ENCODE measurements at places on chromosomes 6 and 20.

DNA sequence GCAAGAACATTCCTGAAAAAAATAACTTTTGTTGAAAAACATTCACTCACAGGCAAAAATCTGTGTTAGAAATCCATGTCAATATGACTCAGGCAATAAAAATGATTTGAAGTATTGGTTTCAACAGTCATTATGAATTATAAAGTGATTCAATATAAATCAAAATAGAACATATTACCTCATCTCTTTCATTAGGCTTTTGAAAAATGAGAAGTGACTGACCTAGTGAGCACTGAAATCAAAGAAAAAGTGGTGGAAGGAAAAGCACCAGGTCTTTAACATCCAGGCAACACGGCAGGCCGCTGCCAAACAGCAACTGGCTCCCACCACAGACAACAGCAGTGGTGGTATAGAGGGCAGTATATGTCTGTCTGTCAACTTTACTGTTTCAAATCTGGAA is 68.9 kb downstream of the MAN1A1 start:
- no peak for DNase-seq

DNA sequence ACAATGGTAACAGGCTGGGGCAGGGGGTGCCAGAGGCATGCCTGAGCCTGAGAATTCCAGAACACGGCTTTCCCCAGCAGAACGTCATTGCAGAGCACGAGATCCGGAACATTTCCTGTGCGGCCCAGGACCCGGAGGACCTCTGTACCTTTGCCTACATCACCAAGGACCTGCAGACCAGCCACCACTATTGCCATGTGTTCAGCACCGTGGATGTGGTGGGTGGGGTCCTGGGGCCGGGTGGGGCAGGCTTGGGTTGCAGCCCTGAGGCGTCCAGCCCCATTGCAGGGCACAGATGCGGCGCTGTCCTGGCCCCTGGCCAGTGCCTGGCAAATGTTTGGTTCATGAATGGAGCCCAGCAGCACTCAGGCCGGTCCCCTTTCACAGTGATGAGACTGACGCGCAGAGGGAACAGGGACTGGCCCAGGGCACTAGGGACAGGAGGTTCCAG is 57.1 kb downstream of the TCP11 start:
- no peak for DNase-seq

GRCh38 chr6:125987026-125987617 is 782 bp downstream of the TRMT11 start:
- DNase-seq = no peak

DNA sequence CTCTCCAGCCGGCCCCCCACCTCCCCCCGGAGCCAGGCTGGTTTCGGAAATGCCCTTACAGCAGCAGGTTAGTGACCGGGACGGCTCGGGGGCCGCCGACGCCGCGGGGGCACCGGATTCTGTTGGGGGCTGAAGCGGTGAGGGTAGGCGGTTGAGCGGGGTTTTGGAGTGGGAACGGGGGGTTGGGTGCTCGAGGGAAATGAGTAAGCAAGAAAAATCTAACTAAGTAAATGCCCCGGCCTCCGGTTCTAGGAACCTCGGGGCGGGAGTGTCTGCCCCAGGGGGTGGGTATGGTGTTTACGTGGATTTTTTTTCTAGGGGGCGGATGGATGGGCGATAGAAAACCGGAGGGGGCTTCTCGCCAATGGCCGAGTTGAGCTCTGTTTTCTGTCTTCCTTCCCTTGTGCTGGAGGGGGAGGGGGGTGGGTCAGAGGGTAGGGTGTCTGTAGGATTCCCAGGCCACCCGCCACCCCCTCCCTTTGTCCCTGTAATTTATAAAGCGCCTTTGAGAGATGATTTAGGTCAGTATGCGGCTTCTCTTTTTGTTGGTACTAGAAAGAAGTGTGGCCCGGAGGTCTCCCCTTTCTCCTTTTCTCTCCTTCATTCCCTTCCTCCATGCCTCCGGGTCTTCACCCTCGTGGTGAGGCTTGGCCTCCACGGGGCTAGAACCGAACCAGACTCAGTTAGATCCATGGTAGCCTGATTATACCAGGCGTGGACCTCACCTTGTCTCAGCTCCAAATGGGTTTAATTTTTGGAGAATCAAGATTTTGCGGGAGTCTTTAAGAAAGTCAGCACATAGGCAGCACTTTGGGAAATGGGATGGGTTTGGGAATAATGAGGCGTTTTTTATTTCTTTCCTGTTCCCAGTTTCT is 2.3 kb downstream of the E2F3 start:
- DNase-seq = peak; percentile 42

DNA sequence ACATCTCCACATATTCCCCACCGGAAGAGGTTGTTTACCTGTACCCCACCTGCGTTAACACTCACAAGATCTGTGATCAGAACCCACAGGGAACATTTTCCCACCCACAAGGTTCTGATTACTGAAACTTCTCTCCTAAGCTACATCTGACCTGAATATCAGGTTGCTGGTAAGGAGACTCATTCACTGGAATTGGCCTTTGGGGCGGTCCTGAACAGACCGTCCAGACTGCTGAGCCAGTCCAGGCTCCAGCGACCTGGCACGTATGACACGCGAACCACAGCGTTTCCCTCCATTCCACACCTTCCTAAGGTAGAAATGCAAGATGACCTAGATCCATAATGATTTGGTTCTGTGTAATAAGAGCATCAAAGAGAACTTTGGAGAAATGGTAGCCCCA is 9.8 kb downstream of the VGLL2 start:
- DNase-seq = no peak

- peak; percentile 75 for DNase-seq
These were observed 524 bp downstream of the C20orf203 start for GRCh38 chr20:32672982-32673851.
